CD4-positive, alpha-beta T cell treated with Interleukin-6 for 4 hours (primary cell): ENCODE measurements at places on chromosomes 4 and X.

GRCh38 chr4:95198961-95199360, 349.8 kb downstream of the UNC5C start:
- DNase-seq: no peak

- DNase-seq: no peak
These were observed 95.8 kb downstream of the MGST2 start for GRCh38 chr4:139761461-139761860.

DNA sequence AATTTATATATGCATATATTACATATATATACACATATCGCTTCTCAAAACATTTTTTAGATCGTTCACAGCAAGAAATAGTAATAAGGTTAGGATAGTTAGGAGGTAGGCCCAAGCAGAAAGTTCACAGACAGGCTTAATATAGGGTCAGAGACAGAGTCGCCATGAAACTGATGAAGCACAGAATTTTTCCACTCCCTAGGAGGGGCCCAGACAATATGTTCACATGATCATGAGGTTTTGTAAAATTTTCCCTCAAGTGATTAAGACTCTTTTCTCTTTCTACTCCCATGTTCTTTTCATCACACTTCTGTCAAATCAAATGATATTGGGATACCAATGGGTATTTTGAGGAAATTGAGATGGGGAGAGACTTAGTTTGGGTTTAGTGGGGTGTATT, 5.2 kb upstream of the ENAM start:
- DNase-seq: no peak

DNA sequence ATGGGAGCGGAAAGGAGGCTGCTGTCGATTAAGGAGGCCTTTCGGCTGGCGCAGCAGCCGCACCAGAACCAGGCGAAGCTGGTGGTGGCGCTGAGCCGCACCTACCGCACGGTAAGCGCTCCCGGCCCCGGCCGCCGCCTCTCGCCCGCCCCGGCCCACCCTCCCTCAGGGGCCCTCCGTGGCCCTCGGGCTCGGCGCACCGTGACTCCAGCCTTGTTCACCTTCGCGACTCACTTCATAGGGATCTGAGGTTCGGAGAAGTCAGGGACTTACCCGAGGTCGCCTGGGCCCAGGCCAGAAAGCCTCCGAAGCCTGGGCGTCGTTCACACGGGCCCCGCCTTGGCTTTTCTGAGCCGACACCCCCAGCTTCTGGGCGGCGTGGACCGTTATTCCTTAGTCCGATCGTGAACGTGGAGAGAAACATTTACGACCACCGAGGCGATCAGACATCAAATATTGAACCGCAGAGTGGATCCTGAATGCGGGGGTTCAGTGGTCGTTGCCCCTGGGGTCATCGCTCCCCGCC, 362 bp downstream of the NCAPG start:
- DNase-seq: no peak

GRCh38 chr4:142404191-142404611, 441.9 kb downstream of the INPP4B start:
- peak; percentile 33 for DNase-seq

GRCh38 chr4:80540785-80541469, 205.4 kb downstream of the CFAP299 start:
- DNase-seq: no peak
